NCI-H2081 treated with DMSO at 0.1 percent for 48 hours (cell line): ENCODE measurements at places on chromosomes 6 and 20.

DNA sequence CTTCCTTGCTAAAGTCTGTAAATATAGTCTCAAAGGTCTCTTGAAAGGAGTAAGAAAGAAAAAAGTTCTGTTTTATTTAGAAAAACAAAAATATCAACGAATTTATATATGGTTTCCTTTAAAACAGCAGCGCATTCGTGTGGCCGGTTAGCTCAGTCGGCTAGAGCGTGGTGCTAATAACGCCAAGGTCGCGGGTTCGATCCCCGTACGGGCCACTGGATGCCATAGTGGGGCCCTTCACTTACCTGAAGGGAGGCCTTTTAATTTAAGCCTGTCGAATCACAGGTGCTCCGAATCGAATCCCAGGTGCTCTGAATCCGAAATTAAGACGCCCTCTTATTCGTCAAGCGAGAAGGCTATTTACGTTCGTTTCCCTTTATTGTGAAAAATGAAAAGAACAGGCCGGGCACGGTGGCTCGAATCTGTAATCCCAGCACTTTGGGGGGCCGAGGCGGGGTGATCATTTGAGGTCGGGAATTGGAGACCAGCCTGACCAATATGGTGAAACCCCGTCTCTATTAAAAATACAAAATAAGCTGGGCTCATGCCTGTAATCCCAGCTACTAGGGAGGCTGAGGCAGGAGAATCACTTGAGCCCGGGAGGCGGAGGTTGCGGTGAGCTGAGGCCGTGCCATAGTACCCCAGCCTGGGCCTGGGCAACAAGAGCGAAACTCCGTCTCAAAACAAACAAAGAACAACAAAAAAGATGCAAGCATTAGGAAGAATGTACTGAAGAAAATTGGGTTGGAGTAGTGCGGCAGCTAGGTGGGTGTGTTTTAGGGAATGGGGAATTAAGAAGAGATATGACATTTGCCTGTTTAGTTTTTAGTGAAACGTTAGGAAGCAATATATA lies 195.8 kb upstream of the ZNF184 start:
- DNase-seq, result peak; percentile 58

DNA sequence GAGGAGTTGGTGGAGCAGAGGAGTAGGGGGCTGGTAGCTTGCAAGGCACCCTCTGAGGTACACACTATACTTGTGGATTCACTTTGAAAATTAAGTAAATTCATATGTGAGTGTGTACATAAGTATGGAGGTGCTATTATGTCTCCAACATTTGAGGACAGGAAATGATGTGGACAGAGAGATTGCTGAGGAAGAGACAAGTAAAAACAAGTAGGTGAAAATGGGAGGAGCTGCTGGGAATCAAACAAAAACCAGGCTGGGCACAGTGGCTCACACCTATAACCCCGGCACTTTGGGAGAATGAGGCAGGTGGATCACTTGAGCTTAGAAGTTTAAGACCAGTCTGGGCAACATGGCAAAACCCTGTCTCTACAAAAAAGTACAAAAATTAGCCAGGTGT lies 69.2 kb upstream of the LYRM2 start:
- DNase-seq, result no peak

DNA sequence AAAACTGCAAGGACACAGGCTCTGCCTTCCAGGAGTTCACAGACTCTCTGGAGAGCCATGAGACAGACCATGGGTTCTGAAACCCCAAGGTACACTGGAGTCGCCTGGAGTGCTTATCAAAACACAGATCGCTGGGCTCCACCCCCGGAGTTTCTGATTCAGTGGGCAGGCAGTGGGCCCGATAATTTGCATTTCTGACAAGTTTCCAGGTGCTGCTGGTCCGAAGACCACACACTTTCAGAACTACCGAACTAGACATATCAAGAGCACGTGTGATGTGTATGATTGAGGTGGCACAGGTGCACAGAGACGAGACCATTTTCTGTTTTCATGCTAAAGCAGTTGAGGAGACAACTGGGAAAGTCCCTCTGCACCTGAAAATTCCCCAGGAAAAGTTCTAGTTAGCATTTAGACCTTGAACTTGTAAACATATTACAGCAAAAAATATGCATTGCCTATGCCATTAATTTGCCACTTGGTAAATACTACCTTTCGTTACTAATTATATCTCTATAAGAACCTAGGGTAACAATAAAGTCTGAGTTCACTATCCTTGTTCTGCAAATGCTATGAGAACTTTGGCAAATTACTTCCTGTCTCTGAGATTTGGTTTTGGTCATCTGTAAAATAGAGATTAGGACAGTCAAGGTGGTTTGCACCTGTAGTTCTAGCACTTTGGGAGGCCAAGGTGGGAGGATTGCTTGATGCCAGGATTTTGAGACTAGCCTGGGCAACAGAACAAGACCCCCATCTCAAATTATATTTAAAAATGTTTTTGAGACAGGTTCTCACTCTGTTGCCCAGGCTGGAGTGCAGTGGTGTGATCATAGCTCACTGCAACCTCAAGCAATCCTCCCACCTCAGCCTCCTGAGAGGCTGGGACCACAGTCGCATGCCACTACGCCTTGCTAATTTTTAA lies 14.3 kb upstream of the PIM1 start:
- no peak for DNase-seq

GRCh38 chr6:169832247-169832948 lies 81.0 kb downstream of the ERMARD start:
- no peak for DNase-seq

GRCh38 chr6:138673346-138674014 lies 100.1 kb upstream of the CCDC28A start:
- no peak for DNase-seq

GRCh38 chr6:41066867-41067304 lies 5.3 kb downstream of the OARD1 start:
- peak; percentile 38 for DNase-seq

GRCh38 chr6:27770724-27771123 lies 141.5 kb downstream of the OR2B2 start:
- DNase-seq, result no peak

DNA sequence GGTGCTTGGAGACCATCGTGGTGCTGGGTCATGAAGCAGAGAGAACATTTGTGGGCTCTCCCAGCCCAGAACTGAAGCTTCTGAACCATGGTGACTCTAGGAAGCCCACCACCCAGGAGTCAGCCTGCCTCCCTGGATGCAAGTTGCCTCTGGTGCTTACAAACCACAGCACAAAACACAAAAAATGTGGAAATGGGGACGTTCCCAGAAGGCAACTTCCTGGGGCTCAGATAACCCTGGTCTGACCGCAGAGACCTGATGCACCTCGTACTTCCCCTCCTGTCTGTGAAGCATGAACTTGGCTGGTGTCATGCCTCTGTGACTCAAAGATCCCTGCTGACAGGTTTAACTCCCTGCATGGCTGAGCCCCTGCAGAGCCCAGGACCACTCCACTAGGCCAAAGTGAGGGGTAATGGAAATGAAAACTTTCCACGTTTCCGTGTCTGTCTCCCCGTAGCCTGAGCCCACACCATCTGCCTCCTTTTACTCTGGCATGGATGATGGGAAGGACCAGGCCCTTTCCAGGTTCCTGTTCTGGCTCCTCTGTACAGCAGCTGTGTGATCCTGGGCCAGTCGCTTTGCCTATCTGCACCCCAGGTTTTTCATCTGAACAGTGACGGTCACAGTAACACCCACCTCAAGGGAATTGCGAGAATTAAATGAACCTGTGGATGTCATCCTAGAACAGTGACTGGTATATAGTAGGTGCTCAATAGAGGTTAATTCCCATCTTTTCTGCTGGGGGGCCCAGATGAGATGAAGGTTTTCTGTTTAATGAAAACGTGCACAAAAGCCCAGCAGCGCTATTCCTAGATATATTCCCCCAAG lies 57.7 kb downstream of the PPP1R16B start:
- DNase-seq, result no peak

DNA sequence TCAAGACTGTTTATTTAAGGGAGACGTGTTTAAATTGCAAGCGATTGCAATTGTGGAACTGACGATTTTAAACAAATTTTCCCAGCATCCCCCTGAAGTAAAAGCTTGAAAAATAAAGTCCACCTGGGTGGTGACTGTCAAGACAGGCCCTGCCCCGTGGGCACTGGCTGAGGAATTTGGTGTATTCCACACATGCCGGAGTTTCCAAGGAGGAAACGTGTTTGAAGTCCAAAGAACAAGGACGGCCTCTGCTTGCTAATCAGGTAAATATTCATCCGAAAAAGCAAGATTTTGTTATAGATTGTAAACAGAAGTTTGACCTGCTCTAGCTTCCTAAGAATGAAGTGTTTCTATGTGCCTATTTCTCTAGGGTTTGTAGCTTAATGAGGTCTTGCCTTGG lies 505.1 kb downstream of the QKI start:
- DNase-seq, result no peak

DNA sequence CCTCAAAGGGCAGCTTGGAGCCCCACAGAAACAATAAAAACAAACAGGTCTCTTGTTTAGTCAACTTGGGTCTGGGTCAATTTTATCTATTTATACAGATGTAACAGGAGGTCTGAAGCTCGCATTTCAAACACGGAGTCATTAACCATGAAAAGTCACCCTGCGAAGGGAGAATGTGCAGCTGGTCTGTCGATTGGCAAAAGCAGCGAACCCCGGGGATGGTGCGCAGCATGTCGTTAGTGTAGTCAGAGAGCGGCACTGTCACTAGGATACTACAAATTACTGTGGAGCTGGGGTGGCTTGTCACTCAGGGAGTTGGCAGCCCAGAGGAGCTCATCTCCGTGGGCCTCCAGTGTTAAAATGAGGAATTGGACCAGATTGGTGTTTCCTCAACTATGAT lies 190.4 kb upstream of the ARG1 start:
- DNase-seq, result peak; percentile 41

- DNase-seq, result no peak
Measured at GRCh38 chr6:147700436-147701209, 192.1 kb downstream of the SAMD5 start.

GRCh38 chr20:10240655-10241054 lies 22.0 kb downstream of the SNAP25 start:
- DNase-seq, result no peak

- DNase-seq, result no peak
Measured at GRCh38 chr6:73878403-73878802, 182.4 kb downstream of the CD109 start.

DNA sequence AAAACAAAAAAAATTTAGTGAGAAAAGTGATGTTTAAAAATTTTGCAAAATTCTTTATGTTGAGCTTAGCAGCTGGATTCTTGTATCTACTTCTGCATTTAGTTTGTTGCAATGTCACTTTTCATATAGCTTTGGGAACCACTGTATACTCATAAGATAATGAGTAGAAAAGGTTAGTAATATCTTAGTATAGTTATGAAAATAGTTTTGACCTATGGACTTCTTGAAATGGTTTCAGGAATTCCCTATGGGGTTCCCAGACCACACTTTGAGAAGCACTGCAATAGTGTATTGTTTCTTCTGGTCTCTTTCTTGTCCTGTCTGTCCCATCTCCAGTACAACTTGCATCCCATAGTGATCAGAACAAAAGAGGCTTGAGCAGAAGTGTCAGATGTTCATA lies 29.4 kb downstream of the PPP1R16B start:
- no peak for DNase-seq

GRCh38 chr20:62301111-62301668 lies 1.6 kb upstream of the ADRM1 start:
- no peak for DNase-seq

DNA sequence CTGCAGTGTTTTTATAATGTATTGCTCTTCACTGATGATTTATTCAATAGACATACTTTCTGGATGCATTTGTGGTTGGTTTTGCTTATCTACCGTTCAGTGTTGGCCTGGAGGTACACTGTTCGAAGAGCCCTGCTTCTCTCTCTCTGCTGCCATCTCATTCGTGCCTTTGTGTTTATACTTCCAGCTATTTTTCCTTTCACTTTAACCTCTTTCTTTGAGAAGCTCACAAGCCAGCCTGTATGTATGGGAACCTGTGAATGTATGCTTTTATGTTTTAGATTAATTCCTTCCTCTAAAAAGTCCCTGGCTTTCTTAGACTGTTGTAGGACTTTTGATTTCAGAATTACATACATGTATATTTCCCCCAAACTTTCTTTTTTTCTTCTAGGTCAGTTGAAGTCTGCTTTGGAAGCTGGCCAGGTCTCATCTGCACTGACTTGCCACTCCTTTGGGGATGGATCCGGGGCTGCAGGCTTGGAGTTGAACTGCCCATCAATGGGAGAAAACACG lies 83.0 kb downstream of the SCAND1 start:
- no peak for DNase-seq

DNA sequence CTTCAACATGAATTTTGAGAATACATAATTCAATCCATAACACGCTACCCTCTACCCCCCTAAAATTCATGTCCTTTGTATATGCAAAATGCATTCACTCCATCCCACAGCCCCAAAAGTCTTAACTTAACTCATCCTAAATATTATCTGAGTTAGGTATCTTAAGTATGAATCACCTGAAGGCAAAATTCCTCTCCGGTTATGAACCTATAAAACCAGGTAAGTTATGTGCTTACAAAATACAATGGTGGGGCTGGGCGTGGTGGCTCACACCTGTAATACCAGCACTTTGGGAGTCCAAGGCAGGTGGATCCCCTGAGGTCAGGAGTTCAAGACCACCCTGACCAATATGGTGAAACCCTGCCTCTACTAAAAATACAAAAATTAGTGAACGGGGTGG lies 23.5 kb upstream of the PRSS35 start:
- DNase-seq, result no peak

- no peak for DNase-seq
Measured at GRCh38 chr6:15319677-15320076, 73.8 kb downstream of the JARID2 start.

GRCh38 chr6:151862461-151862860 lies 55.0 kb downstream of the ESR1 start:
- no peak for DNase-seq

- DNase-seq, result no peak
Measured at GRCh38 chr20:47502271-47503239, 868 bp downstream of the NCOA3 start.

GRCh38 chr6:56534680-56535419 lies 107.8 kb downstream of the DST start:
- no peak for DNase-seq

- no peak for DNase-seq
Measured at GRCh38 chr6:133408132-133408531, 167.0 kb downstream of the EYA4 start.

DNA sequence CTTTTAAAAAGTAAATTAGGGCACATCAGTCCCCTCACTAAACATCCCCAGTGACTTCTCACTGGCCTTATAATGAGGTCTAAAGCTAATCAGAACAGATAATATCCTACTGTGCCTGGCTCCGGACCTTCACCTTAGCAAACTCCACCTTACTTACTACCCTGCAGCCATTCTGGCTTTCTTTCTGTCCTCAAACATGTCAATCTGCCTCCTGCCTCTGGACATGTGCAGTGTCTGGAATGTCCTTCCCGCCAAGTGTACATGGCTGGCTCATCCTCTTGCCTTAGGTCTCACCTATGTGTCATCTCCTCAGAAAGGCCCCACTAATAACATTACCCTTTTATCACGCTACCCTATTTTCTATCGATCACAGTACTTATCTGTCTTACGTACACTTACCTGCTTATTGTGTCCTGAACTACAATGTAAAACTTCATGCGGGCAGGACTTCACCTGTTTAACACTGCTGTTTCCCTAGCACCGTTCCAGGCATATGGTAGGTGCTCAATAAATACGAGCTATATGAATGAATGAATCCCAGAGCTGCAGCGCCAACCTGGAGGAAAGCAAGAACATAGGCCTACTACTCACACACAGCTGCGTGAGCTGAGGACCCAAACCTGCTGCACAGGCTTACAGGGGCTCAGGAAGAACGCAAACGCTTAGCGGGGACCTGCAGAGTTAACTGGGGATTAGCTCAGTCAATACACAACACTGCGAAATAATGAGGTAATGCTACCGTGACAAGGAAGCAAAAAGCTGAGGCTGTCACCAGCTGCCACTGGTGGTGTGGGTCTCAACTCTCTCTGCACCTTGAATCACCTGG lies 991 bp downstream of the UQCC2 start:
- no peak for DNase-seq
